ENCODE measurements at places on chromosomes 6 and 20.

DNA sequence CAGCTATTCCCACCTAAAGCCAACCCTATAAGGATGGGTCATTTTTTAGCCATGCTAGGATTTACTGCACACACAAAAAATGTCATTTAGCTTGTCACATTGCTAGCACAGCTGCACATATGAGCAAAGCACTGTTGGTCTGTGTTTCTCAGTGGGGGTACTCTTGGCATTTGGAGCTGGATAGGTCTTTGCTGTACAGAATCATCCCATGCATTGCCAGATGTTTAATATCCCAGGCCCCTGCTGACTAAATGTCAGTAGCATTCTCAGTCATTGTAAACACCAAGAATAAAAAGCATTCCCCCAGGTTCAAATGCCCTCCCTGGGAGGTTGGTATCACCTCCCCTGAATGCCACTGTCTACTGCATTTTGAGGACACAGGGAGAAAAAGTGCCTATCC is 14.6 kb upstream of the LTV1 start:
- DNase-seq = no peak

DNA sequence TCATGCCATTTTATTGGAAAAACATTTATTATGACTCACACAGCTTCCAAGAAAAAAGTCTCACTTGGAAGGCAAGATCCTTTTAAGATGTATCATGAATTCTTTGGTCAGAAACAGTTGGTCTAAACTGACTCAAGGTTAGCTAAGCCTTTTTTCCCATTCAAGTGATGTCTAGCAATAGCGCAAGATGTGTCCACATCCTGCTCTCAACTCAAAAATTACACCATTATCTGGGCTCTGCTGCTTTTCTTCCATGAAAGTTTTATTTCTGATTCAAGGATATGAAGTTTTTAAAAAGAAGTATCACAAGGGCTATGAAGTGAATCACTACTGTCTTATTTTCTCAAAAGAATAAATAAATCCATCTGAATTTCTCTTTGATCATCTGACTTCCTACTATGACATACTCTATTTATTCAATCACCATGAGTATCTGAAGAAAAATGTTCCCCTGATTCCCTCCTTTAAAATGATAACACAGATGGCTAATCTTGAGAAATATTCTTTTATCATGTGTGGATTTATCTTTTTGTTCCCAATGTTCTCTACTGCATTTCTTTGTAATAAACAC is 139.2 kb downstream of the AHI1 start:
- DNase-seq = no peak

DNA sequence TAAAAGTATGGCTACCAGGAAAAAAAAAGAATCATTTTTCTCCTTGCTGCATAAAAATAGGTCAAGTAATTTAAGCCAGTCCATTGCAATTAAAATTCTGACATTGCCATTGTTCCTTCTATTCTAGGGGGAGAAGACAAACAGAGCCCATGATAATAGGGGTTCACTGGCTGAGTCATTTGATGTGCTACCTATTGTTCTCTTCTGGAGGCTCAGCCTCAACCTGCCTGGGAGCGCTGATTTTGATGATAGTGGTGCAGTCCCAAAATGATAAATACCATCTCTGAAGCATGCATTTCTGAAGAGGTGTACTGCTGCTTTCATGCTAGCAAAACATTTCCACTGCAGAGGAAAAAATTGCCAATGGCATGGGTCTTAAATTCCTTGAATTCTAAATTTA is 5.8 kb downstream of the CITED2 start:
- DNase-seq = no peak

- no peak for DNase-seq
Measured at GRCh38 chr6:85997206-85997605, 354.5 kb upstream of the SYNCRIP start.

GRCh38 chr6:18562726-18563125 is 175.6 kb downstream of the RNF144B start:
- DNase-seq = no peak

GRCh38 chr6:72206606-72207005 is 320.3 kb downstream of the RIMS1 start:
- DNase-seq = no peak

- no peak for DNase-seq
Measured at GRCh38 chr6:69111301-69111700, 476.2 kb downstream of the ADGRB3 start.

DNA sequence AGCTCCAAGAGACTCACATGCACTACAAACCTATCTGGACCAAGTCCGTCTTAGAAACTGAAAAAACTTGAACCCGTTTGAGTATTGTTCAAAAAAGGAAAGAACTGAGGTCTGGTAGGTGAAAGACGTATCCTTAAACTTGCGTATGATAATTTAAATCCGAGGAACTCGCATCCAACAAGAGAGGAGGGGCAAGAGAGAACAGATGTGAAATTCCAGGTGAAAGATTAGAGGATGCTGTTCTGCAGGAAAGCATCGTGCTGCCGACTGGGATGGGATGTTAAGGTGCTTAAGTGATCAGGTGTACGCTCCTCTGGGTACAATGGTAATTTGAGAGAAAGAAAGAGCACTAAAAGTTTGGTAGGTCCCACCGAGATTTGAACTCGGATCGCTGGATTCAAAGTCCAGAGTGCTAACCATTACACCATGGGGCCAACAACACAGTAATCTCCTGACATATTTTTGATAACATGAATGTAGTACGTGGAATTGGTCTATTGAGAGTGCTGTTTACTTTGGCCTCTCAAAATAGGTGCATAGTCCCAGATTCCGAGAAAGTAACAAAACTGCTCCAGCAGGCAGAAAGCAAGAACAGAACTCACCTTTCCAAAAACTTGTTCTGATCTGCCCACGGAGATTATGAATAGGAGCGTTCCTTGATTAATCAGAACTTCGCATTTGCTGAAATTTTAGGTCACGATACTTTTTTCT is 53.5 kb upstream of the BTN3A2 start:
- peak; percentile 86 for DNase-seq

DNA sequence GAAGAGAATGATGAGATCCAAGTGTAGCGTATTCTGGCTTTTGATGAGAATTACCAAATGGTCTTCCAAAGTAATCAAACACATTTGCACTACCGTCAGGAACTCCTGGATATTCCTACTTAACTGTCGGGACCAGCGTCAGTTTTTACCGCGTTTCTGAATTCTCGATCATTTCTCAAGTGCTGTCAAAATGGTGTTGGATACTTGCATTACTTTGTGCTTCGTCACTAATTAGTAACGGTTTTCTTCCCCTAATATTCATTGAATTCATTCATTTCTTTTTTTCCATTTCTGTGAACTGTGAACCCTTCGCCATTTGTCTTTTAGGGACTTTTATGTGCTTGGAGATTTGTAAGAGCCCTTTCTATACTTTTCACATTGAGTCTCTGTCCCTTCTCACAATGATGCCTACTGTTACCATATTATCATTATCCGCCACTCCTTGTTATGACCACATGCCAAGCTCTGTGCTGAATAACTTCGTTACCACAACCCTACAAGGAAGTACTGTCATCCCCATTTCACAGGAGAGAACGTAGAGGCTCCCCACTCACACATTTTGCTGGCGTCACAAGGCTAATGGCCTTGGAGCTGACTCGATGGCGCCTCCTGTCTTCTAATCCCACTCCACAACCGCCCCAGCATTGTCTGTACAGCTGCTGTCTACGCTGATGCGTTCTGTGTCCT is 74.2 kb upstream of the QKI start:
- DNase-seq = no peak

DNA sequence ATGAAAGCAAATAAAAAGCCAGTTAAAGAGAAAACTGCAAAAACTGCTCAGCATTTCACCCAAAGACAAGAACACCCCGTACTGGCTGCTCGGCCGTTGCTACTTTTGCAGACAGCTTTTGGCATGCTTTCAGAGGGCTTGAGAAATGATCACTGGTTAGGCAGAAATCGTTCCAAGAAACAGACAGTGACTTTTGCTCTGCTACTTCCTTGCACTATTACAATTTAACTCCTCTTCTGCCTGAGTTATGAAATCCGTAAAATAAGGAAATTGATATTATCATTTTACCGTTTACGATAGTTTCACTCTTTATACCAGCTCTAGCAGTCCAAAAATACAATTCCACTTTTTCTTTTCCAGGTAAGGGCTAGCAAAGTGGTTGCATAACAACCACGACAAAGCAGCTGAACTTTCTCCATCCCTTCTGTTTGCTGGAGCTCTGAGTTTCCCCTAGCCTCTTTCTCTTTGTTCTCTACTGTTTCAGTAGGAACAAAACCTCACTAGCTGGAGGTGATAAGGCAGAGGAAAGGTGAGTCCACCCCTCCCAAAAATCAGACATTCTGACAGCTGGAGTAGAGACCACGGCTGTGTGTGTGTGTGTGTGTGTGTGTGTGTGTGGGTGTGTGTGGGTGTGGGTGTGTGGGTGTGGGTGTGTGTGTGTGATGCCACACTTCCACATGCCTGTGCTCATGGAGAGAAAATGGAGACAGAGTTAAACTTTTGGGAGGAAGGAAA is 191.8 kb upstream of the RREB1 start:
- no peak for DNase-seq

- DNase-seq = no peak
Measured at GRCh38 chr6:143603455-143603854, 74.3 kb upstream of the PHACTR2 start.

DNA sequence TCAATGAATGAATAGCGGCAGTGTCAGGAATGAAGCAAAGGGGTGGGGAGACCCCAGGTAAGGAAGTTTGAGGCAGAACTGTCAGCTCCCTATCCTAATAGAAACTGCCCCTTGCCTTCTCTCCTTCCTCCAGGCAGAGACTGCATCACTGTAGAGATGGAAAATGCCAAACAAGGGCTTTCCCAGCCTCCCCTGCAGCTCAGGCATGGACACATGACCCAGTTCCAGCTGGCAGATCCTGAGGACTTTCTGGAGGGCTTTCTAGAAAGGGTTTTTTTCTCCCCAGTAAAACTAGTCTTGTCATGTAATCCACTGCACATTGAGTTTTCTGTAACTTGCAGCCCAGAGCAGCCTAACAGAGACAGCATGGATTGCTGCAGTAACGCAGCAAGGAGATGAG is 17.9 kb upstream of the PNPLA1 start:
- DNase-seq = no peak

DNA sequence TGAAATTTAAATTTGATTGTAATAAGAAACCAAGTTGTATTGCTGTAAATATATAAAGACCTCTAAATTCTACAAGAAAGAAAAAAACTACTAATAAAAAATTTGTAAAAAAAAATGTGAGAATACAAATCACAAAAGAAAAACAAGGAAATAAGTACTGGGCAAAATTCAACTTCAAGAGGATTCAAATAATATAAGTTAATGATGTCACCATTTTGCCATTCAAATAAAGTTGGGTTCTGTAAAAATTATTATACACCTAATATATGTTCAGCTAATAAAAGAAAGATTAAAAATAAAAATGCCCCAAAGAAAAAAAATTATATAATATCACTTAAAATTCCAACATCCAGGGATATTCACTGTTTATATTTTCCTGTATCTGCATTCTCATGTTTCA is 47.0 kb upstream of the BMP5 start:
- no peak for DNase-seq

- DNase-seq = no peak
Measured at GRCh38 chr6:149225946-149226345, 91.6 kb upstream of the TAB2 start.

DNA sequence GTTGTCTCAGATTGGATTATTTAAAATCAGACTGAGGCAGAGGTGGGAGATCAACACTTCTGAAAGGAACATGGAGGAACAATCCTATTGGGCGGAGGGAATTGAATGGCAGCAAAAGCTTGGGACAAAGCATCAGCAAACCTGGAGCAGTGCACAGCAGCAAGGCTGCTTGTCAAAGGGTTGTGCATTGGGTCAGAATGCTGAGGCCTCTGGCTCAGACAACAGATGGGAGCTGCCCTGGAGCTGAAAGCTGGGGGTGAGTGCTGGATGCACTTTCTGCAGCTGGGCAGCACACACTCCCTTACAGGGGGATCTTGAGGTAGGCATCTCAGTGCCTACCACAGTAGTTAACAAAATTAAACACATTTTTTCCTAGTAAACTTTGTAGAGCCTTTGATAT is 634.4 kb upstream of the MMS22L start:
- no peak for DNase-seq

- no peak for DNase-seq
Measured at GRCh38 chr6:97586344-97586743, 303.3 kb upstream of the MMS22L start.

- no peak for DNase-seq
Measured at GRCh38 chr6:7454696-7455358, 65.2 kb downstream of the RIOK1 start.

- no peak for DNase-seq
Measured at GRCh38 chr20:24492031-24492607, 22.7 kb downstream of the SYNDIG1 start.

DNA sequence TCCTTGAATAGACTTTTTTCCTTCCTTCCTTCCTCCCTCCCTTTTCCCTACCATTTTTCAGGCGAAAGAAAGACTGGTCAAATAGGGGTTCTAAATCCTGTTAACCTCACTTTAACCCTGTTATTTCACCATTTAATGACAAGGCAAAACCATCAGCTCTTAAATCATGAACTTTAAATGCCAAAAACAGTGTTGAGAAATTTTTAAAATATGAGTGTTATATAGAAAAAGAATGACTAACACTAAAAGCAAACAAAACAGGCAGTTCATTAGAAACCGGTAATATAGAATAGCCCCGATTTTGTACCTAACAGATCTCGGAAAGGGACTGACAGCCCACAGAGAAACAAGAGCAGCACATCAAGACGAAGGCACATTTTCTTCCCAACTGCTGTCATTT is 57.4 kb upstream of the CEP85L start:
- no peak for DNase-seq

- no peak for DNase-seq
Measured at GRCh38 chr6:5152460-5152859, 67.3 kb downstream of the PPP1R3G start.

DNA sequence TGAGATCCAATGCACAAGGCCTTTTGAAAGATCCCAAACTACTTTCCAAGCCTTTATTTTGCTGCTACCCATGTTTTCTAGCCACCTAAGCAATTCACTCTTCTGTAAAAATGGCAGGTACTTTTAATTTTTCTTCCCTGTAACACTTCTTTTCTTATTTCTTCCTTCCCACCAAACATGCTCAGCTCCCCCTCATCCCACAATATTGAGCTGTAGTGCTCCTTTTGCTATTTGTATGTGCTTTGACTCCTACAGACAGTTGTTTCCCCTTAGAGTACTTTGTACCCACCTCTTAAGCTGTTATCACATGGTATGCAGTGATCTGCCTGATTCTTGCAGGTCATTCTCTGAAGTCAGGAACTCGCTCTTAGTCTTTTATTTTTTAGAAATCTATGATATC is 49.3 kb downstream of the QKI start:
- no peak for DNase-seq

- peak; percentile 97 for DNase-seq
Measured at GRCh38 chr20:21125849-21126580, at the start of gene KIZ. TSS of gene KIZ (plus strand) at chr20:21126082. CDS start at chr20:21126116, 34 bp downstream.

DNA sequence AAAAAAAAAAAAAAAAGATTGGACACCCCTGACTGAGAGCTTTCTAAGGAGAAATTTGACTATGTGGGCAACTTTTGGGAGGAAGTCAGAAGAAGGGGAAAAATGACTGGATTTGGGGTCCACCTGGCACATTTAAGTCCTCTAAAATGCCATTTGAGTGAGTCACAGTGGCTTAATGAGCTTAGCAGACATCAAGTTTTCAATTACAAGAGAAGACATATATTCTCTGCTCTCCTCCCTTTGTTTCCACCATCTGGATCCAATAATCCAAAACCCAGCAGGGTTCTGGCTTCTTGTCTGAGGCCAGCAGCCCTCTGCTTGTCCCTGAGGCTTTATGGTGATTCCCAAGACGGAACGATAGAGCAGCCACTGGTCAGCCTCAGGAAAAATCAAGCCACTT is 6.9 kb downstream of the PI3 start:
- no peak for DNase-seq

- no peak for DNase-seq
Measured at GRCh38 chr6:82330171-82330804, 33.3 kb upstream of the TPBG start.

GRCh38 chr6:47091886-47092668 is 49.9 kb upstream of the ADGRF1 start:
- DNase-seq = no peak
